Globus pallidus (tissue), 1 donor: ENCODE measurements at places on chromosomes 16 and 17.
A peak's percentile ranks its signal among the peaks of the same experiment; 100 is the strongest.

DNA sequence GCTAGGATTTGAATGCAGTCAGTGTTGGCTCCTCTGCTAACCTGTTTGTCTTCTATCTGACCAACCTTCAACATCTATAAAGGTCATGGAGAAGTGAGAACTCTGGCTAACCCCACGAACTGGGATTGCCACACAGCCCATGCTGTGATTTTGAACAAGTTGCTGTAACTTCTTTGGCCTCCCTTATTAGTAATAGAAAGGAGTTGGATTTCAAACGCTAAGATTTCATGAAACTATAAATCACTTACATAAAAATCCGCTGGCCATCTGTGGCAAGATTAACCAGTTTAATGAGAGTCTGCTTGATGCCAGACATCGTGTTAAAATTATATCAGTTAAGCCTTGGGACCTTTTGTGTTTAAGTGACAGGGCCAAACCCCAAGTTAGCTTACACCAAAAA is 53.4 kb downstream of the HSD17B2 start:
- DNase-seq = no peak

- DNase-seq = no peak
These were observed 171.0 kb downstream of the MAF start for GRCh38 chr16:79429381-79430190.

- DNase-seq = peak; percentile 51
These were observed 185.3 kb upstream of the CACNG3 start for GRCh38 chr16:24070851-24071250.

GRCh38 chr17:80270836-80271235 is 10.2 kb downstream of the RNF213 start:
- DNase-seq = no peak

GRCh38 chr16:78635807-78636206 is 536.4 kb downstream of the WWOX start:
- DNase-seq = no peak

GRCh38 chr16:88424587-88425235 is 28.4 kb upstream of the ZFPM1 start:
- DNase-seq = peak; percentile 31

- DNase-seq = no peak
These were observed 1.0 kb downstream of the SLC47A1 start for GRCh38 chr17:19534562-19535149.

DNA sequence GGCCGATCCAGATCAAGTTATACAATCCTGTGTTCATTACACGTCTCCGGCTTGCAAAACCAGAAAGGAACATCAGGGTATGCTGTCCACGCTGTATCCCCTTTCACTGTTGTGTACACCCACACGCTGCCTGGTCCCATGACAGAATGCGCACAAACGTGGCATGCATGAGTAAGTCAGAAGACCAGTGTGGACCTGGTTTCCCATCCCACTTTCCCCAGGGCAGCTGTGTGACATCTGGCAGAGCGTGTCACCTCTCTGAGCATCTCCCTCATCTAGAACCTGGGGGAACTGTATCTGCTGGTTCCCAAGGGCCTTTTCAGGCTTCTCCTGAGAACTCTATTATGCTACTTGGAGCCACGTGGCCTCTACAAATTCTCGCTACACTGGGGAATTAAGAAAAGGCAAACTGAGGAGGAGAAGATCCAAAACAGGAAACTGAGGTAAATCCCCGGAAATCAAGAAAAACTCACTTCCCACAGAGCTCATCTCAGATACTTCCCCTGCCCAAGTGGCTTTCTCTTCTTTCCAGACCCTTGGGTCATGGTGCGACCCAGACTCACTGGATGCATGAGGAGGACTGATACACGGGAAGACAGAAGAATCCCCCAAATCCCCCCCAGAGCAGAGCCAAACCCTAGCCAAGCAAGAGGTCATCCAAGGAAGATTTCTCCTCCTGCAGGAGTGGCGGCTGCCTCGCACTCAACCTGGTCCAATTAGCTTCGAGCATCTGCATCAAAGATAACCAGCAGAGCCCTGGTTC is 139.3 kb downstream of the GAS7 start:
- DNase-seq = no peak

DNA sequence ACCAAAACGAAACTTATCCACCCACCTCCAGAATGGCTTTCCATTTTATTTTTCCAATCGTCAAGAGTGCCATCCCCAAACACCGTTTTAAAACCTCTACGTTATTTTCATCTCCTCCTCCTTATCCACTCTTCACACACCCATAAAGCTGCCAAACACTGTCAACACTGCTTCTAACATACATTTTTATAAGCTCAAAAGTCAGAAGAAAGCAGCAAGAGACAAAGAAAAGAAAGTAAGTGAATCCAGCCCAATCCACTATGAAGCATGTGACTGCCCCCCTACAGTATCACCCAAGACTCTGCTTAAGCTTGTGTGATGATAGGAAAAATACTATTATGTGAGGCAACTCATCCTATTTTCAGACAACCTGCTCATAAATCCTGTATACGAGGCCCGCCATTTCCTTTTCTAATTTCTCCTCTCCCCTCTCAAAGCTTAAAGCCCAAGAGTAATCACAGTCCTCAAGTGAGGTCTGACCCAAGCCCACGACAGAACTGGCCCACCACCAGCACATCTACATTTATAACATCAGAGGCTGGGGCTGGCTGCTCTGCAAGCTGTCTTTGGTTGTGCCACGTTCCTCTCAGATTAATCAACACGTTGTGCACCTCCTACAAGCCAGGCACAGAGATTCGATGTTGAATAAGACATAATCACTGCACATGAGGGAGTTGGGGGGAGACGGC is 16.3 kb downstream of the USP31 start:
- DNase-seq = peak; percentile 57

- peak; percentile 76 for DNase-seq
These were observed 17.1 kb downstream of the ATP1B2 start for GRCh38 chr17:7667656-7668406.

DNA sequence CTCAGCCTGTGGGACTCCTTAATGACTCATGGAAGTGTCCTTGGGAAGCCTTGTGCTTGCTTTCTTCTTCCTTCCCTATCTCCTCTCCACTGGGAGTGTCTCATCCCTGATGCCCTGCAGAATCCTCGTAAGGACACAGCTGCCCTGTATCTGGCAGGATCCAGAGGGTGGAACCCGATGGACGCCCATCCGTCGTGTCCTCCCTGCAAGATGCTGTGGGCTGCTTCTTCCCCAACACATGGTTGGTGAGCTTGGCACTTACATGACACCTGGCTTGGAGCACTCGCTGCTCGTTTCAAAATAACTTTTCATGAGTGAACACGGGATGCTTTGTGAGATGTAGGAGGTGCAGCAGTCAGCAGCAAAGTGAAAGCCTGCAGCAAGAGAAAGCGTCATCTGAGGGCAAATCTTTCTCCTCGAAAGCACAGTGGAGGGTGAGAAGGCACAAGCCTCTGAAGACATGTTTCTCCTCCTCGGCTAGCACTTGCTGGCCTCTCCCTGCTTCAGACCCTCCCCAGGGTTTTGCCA is 3.3 kb downstream of the CCL15 start:
- DNase-seq = no peak

DNA sequence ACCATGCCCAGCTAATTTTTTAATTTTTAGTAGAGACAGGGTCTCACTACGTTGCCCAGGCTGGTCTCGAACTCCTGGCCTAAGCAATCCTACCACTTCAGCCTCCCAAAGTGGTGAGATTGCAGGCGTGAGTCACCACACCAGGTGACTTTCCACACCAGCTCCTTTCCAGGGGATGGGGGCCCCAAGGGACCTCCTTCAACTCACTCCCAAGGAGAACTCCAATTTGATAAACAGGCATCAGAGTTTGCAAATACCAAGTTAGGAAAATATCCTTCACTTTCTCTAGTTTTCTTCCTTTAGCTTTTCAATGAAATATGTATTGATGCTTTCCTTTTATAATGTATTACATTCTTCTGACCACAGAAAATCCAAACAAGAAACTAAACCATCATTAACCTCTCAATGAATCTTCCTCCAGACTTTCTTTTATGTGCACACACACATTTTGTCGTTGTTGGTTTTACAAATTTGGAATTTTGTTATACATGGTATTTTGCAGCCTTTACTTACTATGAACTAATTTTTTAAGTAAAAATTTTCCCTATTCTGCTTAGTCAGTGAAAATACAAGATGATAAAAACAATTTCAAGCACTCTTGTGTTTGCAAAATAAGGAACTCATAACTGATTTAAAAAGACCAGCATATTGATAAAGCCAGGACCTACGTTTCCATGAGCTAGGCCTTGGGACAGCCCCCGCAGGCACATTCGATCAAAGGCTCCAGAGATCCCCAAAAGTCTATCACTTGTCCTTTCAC is 32.0 kb downstream of the GAS7 start:
- no peak for DNase-seq

DNA sequence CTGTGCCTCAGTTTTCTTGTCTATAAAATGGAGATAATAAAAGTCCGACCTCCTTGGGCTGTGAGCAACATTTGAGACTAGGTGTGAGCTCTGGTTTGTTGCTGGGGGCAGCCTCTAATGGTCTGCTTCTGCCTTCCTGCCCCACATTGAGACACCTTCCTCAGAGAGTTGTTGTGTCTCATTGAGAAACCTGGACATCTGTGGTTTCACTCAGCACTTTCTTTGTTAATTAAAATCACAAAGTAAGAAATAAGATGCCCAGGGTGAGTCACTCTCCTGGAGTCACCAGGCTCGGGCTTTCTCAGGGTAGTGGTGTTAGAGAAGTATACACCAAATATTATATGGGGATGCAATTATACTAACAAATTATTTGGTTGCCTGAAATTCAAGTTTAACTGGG is 389.2 kb upstream of the SALL1 start:
- no peak for DNase-seq

GRCh38 chr17:30232015-30232823 is 3.3 kb downstream of the SLC6A4 start:
- DNase-seq = no peak

GRCh38 chr16:74698222-74698621 is 2.4 kb downstream of the MLKL start:
- DNase-seq = no peak

GRCh38 chr16:58456193-58456592 is 43.8 kb upstream of the NDRG4 start:
- no peak for DNase-seq

DNA sequence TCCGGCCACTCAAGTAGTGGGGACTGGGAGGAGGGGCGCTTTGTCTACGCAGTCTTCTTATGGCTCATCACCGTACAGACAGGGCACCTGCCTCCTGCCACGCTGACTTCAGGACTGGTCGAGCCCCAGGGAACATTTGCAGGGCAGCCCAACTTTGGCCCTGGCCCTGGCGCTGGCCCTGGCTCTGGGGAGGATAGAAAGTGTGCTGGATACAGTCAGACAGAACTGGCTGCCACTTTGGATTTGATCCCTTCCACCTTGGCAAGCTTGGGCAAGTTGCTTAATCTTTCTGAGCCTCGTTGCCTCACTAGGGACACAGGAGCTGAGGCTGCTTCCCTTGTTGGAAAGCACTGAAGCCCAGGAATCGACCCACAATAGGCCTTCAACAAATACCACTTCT is 13.6 kb downstream of the LGALS9 start:
- no peak for DNase-seq

- no peak for DNase-seq
These were observed 20.7 kb downstream of the TMEM235 start for GRCh38 chr17:78252111-78252634.

DNA sequence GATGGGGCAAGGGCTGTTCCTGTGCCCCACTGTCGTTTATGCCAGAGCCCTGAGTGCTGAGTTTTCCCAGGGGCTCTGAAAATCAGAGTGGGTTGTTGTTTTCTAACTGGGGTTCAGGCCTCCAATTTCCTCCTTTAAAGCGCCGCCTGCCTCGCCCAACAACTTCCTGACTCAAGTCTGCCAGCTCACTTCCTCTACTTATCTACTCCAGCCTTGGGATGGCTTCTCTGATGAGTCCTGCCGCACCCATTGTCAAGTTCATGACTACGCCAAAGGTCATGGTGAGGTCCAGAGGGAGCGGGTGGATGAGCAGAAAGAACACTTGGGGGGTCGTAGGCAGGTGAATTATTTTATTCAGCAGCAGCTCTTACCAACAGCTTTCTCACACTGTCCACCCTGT is 104.7 kb downstream of the UTP18 start:
- DNase-seq = no peak

DNA sequence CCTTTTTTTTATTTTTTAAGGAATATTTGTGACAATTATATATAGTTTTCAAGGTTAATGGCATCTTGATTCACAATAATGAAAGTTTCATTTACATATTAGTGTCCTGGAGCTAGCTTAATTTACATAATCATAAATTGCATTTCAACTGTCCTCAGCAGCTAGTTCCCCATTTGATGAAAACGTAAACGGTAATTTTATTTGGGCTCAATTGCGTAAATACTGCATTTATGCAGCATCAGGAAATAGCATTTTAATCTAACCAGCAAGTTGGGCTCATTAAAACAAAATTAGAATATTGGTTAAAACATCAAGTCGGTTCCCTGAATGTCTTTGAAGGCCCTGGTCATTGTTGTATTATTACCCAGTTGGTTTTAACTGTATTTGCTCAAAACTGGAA is 136.8 kb upstream of the CDH5 start:
- no peak for DNase-seq

GRCh38 chr17:81839301-81839700 is 4.5 kb upstream of the PPP1R27 start:
- DNase-seq = no peak

- peak; percentile 51 for DNase-seq
These were observed at the start of gene VAT1L for GRCh38 chr16:77788181-77789084. VAT1L (plus strand) TSS chr16:77788564; CDS start chr16:77788683, 119 bp downstream.

GRCh38 chr17:66747578-66748275 is 87.2 kb upstream of the CACNG5 start:
- DNase-seq = no peak

- DNase-seq = no peak
These were observed 20.9 kb downstream of the LDAF1 start for GRCh38 chr16:21179126-21179982.

GRCh38 chr17:42743595-42744282 is 1.1 kb downstream of the EZH1 start:
- no peak for DNase-seq

DNA sequence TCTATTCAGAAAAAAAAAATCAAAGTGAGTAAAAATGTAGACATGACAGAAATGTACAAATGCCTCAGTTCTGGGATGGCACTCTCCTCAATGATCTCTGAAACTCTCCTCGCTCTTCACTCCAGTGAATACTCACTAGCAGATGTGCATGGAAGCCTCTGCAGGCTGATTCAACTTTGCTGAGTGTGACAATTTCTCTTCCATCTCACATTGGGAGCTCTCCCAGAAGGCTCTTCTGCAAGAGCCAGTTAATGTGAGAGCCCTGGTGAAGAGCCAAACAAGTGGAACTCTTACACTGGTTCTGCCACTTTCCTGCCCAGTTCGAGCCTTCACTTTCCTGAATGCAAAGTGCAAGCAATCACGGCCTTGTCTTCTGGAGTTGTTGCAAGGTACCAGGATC is 147.1 kb upstream of the IRX6 start:
- DNase-seq = no peak

DNA sequence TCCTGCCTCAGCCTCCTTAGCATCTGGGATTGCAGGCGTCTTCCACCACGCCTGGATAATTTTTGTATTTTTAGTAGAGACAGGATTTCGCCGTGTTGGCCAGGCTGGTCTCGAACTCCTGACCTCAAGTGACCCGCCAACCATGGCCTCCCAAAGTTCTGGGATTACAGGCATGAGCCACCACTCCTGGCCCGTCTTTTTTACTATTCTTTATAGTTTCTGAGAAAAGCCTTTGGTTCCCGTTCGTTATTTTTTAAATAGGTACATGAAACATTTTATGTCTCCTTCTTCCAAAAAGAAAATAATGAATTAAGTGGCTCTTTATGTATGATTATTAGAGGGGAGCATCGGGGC is 570 bp upstream of the BCO1 start:
- DNase-seq = no peak
